ENCODE measurements at places on chromosomes 6 and 20.

- no peak for DNase-seq
These were observed 35.1 kb upstream of the IRAK1BP1 start for GRCh38 chr6:78832091-78832808.

- DNase-seq, result no peak
These were observed 522.5 kb downstream of the CD83 start for GRCh38 chr6:14639983-14640599.

DNA sequence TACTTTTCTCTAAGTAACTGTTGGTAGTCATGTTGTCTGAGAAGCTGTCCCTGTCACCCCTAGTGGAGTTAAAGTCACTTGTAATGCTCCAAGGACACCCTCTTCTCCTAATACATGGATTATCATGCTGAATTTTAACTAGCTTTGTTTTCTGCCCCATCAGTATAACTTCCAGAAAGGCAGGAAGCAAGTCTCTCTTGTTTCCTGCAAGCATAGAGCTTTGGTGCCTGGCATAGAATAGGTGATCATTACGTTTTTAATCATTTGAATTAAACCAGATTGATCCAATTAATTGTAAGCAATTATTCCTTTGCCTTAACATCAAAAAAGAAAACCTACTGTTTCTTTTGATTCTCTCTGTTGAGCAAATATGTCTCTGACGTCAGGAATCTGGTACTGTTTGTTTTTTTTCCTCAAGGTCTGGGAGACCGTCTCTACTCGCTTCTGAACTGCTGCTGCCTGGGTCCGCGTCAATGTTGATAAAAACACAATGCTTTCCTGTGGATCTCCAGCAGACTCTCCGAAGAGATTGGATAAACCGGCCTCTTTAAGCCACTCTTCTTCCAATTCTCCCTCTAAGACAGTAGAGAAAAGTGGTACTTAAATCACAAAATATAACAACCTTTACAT is 71.8 kb downstream of the ARHGAP18 start:
- no peak for DNase-seq

DNA sequence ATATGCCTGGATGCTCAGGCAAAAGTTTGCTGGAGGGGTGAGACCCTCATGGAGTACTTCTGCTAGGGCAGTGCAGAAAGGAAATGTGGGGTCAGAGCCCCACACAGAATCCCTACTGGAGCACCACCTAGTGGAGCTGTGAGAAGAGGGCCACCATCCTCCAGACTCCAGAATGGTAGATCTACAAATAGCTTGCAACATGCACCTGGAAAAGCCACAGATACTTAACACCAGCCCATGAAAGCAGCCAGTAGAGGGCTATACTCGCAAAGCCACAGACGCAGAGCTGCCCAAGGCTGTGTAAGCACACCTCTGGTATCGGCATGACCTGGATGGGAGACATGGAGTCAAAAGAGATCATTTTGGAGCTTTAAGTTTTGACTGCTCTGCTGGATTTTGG is 60.7 kb upstream of the GJE1 start:
- DNase-seq, result no peak

DNA sequence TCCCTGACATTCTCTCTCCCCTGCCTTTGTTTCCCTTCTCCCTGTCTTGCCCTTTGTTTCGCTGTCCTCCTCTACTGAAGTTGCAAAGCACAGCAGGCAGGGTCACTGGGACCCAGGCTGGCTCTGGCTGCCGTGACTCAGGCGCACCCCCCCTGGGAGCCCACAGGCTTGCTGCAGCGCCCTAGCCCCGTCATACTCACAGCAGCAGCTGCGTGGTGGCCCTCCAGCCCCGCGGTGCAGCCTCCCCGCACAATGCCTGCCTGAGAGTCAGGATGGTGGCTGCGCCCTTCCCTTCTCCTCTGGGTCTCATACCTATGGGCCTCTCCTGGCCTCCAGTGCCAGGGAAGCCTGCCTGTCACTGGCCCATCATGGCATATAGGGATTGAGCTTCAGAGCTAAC is 41.7 kb downstream of the TXNDC5 start:
- DNase-seq, result no peak

DNA sequence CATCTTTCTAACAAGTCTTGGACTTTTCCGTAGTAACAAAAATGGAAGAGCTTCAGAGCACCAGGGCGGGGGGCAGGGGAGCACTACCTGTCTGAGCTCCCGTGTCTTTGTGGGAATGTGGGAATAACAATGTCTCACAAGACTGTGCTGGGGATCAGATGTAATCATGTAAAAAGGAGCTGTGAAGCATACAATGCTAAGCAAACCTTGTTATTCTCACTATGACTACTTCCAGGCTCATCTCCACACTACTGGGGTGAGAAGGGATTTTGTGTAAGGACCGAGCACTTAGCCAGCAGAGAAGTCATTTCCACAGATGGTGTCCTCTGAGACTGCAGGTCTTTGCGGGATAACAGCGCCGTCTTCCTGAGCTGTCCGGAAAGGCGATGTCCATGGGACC is 27.1 kb downstream of the PRR18 start:
- DNase-seq, result no peak

DNA sequence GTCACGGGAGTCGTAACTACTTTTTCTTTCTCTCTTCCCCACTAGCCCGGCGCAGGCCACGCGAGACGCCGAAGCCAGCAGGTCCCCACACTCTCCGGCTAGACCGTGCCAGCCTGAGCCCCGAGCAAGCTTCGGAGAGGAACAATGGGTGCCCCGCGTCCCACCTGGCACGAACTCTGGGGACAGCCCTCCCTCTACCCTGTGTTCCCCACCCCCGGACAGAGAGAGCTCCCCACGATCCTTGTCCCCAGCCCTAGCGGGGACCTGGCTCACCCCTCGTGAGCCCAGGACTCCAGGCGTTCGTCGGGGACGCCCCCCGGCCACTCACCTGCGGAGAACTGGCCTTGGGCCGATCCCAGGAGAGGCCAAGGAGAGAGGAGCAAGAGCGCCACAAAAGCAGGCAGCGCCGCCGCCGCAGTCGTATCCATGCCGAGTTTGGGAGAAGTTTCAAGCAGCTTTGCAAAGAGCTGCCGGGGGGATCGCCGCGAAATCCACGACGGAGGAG is 416 bp downstream of the PTPRK start:
- DNase-seq, result no peak

GRCh38 chr20:64064145-64064698 is 1.2 kb downstream of the TCEA2 start:
- DNase-seq, result peak; percentile 76

- DNase-seq, result no peak
These were observed 192.2 kb upstream of the SGK1 start for GRCh38 chr6:134510142-134510541.

- no peak for DNase-seq
These were observed 4.2 kb downstream of the DOP1A start for GRCh38 chr6:83071707-83072106.
